NCI-H69 (cell line): ENCODE measurements at places on chromosomes 11 and 22.

GRCh38 chr11:111539426-111540113, 950 bp upstream of the LAYN start:
- peak; percentile 41 for DNase-seq

DNA sequence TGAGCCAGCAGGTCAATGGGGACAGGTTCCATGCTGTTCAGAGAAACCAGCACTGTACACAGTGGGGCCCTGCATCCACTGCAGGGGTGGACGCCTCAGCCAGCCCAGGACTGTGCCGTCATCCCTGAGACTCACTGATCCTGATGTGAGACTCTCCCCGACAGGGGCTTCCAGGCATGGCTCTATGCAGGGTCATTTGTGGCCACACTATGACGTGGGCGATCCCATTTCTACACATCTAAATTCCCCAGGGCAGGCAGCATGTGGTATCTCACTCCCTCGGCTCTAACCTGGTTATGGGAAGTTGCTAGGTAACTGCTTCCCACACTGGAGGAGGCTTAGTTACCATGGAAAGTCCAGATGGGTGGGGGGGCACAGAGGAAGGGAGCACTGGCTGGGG, 14.2 kb upstream of the FAM83F start:
- no peak for DNase-seq

GRCh38 chr11:127733552-127733951, 733.0 kb upstream of the KIRREL3 start:
- peak; percentile 18 for DNase-seq

DNA sequence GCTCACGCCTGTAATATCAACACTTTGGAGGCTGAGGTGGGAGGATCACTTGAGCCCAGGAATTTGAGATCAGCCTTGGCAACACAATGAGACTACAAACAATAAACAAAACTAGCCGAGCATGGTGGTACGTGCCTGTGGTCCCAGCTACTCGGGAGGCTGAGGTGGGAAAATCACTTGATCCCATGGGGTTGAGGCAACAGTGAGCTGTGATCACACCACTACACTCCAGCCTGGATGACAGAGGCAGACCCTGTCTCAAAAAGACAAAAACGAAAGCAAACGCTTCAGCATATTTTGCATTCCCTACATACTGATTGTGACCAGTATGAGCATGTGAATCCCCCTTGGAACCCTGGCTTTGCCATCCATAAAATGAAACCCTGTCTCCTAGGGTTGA, 33.9 kb upstream of the MN1 start:
- no peak for DNase-seq
